ENCODE measurements at places on chromosomes 3 and 15. TPM values are rescaled to one million over a fixed set of nuclear protein-coding genes. Genes with fewer than 3 reads are reported as not detected.

CEP19 gene
- total RNA-seq, result 4.1 TPM

ALDH1A3 gene
- 0.30 TPM for total RNA-seq

SLC24A5 gene
- not detected for total RNA-seq

ZIC1 gene
- total RNA-seq, result 89.9 TPM

LRRC31 gene
- not detected for total RNA-seq

CD86 gene
- total RNA-seq, result not detected

DNA sequence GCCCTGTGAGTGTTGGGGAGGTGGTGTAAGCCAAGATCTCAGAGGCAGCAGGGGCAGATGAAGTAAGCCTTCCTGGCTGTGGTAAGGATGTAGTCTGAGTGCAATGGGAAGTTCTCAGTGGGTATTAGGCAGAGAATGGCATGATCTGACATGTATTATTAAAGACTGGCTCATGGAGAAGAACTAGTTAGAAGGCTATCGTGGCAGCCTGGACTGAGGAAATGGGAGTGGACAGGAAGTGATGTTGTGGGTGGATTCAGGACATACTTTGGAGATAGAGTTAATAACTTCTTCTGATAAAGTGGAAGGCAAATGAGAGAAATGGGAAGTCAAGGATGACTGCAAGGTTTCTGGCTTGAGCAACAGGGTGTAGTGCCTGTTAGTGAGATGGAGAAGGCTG, 250.9 kb upstream of the CFAP20DC start:
- no peak for DNase-seq

DNA sequence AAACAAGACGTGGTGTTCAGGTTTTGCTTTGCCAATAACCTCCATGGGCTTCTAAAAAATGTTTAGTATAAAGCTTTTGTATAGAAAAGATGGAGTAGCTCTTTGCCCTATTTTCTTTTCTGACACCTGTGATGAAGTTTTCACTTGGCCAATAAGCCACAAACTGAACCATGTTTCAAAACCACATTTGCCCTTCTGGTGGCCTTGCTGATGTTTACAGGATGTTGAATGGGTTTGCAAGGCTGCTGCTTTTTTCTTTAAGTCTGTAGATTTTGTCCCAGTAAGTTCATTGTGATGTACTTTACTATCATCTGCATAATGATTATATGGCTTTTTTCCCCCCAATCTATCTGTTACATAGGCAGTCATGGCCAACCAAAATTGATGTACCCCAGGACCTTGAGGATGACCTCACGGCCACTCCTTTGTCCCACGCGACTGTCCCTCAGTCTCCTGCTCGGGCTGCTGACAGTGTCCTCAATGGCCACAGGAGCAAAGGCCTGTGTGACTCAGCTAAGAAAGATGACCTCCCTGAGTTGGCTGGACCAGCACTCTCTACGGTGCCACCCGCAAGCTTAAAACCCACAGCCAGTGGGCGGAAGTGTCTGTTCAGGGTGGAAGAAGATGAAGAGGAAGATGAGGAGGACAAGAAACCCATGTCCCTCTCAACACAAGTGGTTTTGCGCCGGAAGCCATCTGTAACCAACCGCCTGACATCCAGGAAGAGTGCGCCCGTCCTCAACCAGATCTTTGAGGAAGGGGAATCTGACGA, 60.8 kb downstream of the SNRK start:
- DNase-seq, result no peak

DNA sequence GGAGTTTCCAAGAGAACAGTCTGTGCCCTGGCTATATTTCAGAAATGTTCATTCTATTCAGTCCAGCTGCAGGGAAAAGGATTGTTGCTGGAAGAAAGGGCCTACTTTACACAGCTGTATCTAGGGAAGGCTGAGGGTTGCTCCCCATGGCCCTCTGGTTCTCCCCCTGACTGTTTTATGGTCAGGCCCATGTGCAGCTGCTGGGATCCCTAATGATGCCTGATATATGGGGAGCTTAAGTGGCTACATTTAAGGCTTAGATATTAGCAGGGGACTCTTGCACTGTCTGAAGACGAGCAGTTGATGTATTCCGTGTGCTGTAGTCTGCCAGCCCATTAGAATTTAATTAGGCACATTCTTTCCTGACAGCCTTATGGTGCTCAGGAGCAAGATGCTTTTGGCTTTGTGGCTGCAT, 72.0 kb downstream of the FAM43A start:
- DNase-seq, result no peak

- no peak for DNase-seq
Observed at GRCh38 chr15:72584006-72584405, 70.5 kb upstream of the GOLGA6B start.

GRCh38 chr3:112931736-112932521, 43.0 kb downstream of the CD200R1 start:
- no peak for DNase-seq

DNA sequence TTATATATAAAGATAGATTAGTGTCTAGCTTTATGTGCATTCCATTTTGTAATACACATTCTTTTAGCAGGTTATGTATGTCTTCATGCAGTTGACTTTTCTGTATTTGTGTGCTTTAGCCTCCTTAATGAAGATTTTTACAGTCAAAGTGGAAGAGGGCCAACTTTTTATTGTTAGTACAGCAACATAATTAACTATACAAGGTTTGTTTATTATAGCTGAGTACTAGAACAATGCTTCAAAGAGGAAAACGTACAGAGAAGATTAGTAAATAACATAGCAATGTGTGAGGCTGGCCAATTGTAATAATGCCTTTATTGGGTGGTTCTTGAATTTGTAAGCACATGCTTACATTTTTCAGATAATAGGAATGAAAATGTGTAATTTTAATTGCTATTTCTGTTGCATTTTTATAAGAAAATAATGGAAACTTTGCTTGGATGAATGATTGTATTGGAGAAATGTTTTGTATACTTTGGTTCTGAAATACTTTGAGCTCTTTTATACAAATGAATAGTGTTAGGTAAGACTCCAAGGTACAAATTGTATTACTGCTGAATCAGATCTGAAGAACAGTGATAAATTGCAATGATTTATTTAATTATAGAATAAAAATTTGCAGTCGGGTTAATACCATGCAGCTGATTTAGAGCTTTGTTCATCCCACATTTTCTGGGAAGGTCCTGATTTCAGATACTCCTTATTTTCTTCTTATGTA, 41.4 kb downstream of the UBE2E2 start:
- no peak for DNase-seq

- no peak for DNase-seq
Observed at GRCh38 chr3:106829206-106829605, 548.0 kb upstream of the CCDC54 start.

DNA sequence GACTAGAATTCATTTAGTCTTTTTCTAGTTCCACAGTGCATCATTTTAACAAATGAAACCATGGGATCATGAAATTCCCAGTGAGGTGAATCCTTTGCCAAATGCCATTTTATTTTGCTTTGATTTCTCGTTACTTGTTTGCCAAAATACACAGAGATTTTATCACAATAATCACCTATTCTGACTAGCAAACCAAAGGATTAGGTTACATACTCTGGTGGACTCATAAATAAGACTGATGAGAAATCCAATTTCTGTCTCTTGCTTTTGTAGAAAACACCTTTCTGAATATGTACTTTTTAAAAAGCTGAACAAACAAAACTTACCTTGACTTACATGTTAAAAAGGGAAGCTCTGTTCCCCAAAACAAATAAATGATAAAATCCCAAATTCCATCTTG, 12.2 kb downstream of the ERC2 start:
- no peak for DNase-seq

- no peak for DNase-seq
Observed at GRCh38 chr3:9135526-9135925, 113.9 kb downstream of the SRGAP3 start.

- no peak for DNase-seq
Observed at GRCh38 chr15:38894243-38894948, 329.8 kb upstream of the RASGRP1 start.

DNA sequence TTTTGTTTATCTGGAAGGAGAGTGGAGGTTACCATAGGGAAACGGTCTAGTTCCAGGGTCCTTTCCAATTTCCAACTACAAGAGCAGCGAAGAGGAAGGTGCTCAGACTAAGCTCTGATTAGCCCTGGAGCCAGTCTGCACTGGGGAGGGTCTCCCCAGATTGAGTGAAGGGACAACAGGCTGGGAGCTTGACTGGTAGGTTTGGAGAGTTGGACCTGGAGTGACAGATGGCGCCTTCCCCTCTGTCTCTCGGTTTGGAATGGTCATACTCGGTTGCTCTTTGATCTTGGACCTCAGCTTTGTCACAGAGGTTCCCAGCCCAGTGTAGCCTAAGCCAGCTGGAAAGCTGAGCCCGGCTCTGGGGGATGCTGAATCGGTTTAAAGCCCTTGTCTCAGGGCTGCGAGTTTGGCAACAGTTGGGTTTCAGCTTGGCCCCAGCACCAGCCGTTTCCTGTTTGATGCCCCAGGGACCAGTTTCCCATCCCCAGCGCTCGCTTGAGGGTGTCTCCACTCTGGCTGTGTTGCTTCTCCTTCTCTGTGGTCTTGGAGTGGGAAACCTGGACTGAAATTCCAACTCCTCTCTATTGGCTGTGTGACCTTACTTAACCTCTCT, 53.1 kb upstream of the ULK4 start:
- DNase-seq, result no peak

GRCh38 chr3:48832684-48833083, 15.0 kb downstream of the PRKAR2A start:
- no peak for DNase-seq

GRCh38 chr15:87962428-87962827, 294.1 kb downstream of the NTRK3 start:
- DNase-seq, result no peak

DNA sequence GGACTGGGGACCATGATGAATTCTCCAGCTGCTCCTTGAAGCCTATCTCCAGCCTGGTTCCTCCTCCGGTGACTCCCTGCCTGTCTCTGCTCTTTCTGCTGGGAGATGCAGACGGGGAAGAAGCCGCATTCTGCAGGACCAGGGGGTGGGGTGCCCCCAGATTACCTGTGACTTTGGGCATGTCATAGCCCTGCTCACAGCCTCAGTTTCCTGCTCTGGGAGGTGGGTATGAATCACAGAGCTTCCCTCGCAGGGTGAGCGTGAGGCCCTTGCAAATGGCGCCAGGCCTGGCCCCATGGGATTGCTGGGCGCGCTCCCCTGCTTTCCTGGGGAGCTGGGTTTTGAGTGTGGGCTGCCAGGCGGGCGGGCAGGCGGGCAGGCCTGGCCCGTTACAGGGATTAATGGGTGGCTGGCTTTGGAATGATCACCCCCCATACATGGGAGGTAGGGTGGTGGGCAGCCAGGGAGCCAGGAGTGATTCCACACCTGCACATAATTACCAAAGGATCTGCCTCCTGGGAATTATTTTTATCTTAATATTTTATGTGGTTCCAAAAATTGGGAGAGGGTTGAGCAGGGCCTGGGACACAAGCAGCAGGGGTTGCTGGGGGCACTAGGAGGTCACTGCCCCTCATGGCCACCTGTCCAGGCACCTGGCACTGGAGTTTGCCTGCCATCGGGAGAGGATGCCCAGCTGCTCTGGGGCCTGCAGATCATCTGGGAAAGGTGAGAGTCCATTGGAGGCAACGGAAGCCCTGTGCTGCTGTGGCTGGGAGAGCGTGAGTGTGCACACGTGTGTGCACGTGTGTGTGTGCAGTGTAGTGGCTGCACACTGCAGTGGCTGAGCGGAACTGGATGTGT, 106.8 kb downstream of the WNT7A start:
- no peak for DNase-seq

DNA sequence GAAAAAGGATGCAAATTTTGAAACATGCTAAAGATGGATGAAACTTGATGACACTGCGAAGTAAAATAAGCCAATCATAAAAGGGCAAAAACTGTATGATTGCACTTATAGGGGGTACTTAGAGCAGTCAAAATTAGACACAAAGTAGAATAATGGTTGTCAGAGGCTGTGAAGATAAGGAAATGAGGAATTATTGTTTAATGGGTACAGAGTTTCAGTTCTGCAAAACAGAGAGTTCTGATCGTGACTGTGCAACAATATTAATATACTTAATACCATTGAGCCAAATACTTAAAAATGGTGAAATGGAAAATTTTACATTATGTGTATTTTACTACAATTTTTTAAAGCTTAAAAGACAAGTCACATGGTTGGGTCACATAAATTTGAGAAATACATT, 35.1 kb downstream of the UBE3A start:
- DNase-seq, result no peak

DNA sequence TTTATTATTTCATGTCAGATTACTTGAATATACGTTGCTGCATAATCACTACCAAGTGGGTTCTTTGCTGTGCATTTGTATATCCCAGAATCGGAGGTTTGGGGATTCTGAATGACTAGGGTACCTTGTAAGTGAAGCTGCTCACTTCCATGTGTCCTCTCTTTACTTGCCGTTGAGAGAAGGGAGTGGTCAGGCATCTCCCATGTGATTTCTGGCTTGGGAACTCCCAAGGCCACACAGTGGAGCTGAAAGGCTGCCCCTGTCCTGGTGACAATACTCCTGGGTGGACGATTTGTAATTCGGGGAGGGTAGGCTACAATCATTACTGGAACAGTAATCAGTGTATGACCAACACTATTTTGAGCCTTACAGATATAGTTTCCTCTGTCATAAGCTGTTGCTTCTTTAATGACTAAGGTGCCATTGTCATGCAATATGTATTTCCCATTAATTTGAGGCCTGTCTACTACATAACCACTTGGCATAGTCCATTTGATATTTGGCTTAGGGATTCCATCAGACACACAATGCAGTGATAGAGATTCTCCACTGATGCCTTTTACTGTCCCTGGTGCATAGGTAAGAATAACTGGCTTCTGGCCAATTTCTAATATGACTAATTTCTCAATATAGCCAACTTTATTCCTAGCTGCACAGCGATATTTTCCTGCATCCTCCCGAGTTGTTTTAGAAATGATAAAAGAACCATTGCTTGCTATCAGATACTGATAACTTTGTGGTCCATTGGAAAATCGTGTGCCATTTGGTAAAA, 24.0 kb downstream of the IGSF10 start:
- DNase-seq, result no peak

DNA sequence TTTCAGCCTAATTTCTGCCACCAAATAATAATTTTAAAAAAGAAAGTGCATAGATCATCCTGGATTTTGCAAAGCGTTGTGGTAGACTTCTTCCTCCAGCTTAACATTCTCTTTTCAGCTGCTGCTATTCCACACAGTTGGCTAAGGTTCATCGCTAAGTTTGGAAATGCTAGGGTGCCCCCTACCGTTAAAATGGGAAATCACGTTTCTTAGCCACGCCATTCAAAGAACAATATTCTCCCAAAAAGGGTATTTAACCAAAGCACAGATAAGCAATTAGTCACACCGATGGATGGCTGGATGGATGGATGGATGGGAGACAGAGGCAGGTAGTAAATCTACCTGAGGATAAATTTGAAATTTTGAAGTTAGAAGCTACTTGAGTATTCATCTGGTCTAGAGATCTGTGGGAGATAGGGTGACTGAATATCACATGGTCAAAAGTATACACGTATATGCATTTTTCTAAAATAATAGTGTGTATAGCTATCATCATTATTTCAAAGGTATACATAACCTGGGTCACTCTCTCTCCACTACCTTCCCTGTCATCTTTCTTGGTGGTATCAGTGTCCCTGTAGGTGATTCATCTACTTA, 67.2 kb downstream of the EFHB start:
- DNase-seq, result no peak

DNA sequence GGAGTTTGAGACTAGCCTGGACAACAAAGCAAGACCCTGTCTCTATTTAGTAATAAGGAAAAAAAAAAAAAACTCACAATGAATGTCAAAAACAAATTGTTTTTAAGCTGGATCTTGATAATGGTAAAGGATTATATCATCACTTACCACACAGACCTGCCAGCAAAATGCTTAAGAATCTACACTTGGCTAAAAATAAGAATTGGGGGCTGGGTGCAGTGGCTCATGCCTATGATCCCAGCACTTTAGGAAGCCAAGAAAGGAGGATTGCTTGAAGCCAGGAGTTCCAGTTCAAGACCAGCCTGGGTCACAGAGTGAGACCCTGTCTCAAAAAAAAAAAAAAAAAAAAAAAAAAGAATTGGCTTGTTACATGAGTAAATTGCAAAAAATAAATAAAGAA, 31.0 kb downstream of the ACAP2 start:
- DNase-seq, result no peak

Measured in osteocyte (in vitro differentiated cells).